ENCODE measurements at places on chromosomes 11 and 22. TPM values are rescaled to one million over a fixed set of nuclear protein-coding genes. Genes with fewer than 3 reads are reported as not detected.

DNA sequence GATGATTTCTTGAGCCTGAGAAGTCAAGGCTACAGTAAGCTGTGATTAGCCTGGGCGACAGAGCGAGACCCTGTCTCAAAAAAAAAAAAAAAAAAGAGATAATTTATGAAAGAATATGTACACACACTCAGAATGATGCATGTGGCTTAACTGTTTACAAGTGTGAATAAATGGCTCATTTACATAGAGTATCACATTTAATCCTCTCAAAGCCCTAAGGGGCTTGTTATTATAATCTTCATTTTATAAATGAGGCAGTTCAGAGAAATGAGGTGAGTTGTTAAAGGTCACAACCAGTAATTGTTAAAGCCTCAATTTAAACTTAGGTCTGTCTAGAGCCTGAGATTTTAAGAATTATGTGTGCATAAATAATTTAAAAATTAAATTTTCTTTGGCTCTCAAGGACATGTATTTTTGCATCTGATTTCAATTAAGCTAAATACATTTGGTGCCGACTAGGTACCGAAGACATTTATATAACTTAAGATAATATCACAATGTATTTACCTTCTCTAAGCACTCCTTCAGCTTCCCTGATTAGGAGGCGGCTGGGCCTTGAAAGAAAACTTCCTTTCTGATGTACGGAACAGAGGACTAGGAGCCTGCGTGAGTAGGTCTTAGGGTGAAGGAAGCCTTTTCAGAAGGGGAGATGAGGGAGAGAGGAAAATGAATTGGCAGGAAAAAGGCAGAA is 28.5 kb upstream of the DDX6 start:
- no peak overlapping the region for H3K4me3 ChIP-seq
- H3K4me1 ChIP-seq: no peaks in the 10 kb centered on the region
- H3K27me3 ChIP-seq: no peaks in the 10 kb centered on the region
- H3K36me3 ChIP-seq: no peaks in the 10 kb centered on the region

GRCh38 chr11:130519128-130519932 is 70.9 kb downstream of the ADAMTS15 start:
- H3K36me3 ChIP-seq: no peaks in the 10 kb centered on the region
- peak overlapping the region; percentile 80 for H3K27ac ChIP-seq
- H3K4me1 ChIP-seq: peaks cover 5% of the 10 kb centered on the region
- no peak for DNase-seq
- no peaks in the 10 kb centered on the region for H3K27me3 ChIP-seq

Gene TBC1D22A
- total RNA-seq: 31.3 TPM

GRCh38 chr11:124581817-124582216 is 12.0 kb downstream of the OR8A1 start:
- no peaks in the 10 kb centered on the region for H3K4me1 ChIP-seq
- peaks cover 5% of the 10 kb centered on the region for H3K27me3 ChIP-seq
- DNase-seq: no peak
- no peaks in the 10 kb centered on the region for H3K36me3 ChIP-seq
- H3K4me3 ChIP-seq: no peak overlapping the region

DNA sequence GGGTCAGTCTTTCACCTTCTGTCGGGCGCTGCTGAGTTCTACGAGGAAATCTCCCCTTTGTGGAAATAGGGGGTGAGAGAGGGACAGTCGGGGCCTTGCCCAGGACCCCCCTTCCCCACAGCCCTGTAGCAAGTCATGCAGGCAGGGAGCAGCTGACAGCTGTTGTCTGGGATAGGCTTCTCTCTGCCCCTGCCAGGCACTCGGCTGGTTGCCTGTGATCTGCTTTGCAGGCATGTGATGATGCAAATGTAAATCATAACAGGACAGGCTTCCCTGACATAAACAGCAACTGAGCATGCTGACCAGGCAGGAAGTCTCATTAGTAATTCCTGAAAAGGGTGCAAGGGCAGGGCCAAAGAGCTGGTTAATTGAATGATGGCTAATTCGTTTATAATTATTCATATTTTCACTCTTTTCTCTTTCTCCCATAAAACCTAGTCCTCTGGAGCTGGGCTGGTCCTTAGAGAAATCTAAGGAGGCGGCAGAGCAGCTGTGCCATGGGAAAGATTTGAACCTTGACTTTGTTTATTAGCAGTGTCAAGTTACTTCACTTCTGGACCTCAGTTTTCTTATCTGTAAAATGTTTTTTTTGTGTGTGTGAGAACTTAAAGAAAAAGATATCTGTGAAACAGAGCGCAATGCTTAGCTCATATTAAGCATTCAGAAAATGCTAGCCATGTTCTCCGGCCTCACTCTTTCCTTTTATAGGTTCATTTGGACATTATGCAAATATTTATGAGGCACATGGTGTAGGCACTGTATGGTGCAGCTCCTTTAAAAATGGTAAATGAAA is 129.7 kb downstream of the LDLRAD3 start:
- no peaks in the 10 kb centered on the region for H3K36me3 ChIP-seq
- no peak overlapping the region for H3K27ac ChIP-seq
- H3K4me1 ChIP-seq: no peaks in the 10 kb centered on the region

DNA sequence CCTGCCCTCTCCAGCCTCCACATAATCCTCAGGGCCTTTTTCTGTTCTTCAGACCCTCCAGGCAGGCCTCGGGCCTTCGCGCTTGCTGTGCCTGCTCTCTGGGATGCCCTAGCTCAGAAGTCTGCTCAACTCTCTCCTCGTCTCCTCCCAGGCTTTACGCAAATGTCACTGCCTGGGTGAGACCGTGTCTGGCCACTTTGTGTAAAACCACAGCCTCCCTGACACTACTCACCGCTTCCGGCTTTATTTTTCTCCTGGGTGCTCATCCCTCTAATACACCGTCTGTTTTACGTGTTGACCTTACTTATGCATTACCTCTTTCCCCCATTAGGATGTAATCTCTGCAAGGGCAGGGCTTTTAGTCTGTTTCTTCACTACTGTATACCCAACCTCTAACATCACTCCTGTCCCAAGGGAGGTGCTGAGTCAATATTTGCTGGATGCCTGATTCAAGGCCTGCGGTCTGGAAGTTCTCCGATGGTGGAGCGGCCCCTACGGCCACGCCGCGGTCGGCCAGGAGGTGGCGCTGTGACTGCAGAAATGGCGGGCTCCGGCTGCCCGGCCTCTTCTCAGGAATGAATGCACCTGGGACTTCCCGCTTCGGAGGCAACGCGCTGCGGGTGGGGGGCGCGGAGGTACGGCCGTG is 58.2 kb upstream of the THY1 start:
- no peak overlapping the region for H3K4me3 ChIP-seq
- H3K27ac ChIP-seq: no peak overlapping the region
- H3K36me3 ChIP-seq: no peaks in the 10 kb centered on the region
- no peaks in the 10 kb centered on the region for H3K4me1 ChIP-seq
- peak; percentile 88 for DNase-seq
- H3K27me3 ChIP-seq: no peaks in the 10 kb centered on the region

Gene NRIP3
- 1.3 TPM for total RNA-seq

DNA sequence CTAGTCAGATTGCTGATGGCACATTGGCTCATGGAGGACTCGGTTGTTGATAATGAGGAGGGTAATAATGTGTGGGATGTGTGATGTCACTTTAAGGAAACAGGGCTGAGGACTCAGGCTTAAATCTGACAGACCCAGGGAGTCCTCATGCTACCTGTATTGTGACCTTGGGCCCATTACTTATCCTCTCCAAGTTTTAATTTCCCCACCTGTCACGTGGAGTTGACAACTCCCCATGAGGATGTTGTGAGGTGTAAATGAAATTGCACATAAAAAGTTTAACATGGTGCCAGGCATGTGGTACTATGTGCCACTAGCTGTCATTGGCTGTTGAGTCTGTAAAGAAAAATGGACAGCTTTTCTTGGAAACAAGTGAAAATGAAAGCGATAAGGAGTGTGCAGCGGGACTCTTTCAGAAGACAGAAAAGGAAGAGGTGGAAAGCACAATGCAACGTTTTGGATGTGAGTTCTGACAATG is 15.3 kb downstream of the IL10RA start:
- H3K27me3 ChIP-seq: no peaks in the 10 kb centered on the region
- H3K27ac ChIP-seq: peak overlapping the region; percentile 66

DNA sequence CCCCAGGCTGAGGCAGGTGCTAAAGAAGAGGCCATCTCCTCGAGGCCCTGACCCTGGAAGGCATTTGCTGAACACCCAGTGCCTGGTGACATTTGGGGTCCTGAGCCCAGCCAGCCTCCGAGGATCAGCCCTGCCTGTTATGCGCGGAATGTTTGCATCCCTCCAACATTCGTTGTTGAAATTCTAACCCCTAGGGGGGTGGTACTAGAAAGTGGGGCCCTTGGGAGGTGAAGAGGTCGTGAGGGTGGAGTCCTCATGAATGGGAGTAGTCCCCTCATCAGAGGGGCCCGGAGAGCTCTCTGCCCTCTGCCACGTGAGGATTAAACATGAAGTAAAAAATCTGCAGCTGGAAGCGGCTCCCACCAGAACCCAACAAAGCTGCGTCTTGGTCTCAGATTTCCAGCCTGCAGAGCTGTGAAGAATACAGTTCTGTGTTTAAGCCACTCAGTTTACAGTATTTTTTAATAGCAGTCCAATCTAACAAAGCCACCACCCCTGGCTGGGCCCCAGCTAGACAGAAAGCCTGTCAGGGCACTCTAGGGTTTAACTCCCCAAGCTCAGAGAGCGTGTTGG is 35.3 kb upstream of the SEPTIN5 start:
- H3K27ac ChIP-seq: no peak overlapping the region
- DNase-seq: no peak
- peaks cover 10% of the 10 kb centered on the region for H3K27me3 ChIP-seq
- H3K4me1 ChIP-seq: no peaks in the 10 kb centered on the region

Gene CCDC116
- 0.69 TPM for total RNA-seq

DNA sequence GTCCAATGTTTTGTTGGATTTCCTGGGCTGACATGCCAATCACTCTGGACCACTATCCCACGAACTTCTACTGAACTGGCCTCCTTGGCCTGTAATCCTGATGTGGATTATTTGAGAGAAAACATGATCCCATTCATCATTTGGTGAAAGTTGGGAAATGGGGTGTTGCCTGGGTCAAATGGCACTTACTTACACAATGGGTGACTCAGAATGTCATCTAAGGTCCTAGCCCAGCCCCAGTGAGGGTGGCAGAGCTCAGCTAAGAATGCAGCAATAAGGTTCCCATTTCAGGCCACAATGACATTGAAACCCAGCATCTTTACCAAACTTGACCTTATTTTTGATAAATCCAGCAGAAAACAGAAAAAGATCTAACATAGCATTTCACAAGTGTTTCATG is 8.0 kb upstream of the DSCAML1 start:
- no peak for DNase-seq
- no peaks in the 10 kb centered on the region for H3K36me3 ChIP-seq
- no peaks in the 10 kb centered on the region for H3K27me3 ChIP-seq
- H3K4me1 ChIP-seq: peaks cover 11% of the 10 kb centered on the region
- H3K27ac ChIP-seq: no peak overlapping the region

Gene ANKK1
- total RNA-seq: not detected

DNA sequence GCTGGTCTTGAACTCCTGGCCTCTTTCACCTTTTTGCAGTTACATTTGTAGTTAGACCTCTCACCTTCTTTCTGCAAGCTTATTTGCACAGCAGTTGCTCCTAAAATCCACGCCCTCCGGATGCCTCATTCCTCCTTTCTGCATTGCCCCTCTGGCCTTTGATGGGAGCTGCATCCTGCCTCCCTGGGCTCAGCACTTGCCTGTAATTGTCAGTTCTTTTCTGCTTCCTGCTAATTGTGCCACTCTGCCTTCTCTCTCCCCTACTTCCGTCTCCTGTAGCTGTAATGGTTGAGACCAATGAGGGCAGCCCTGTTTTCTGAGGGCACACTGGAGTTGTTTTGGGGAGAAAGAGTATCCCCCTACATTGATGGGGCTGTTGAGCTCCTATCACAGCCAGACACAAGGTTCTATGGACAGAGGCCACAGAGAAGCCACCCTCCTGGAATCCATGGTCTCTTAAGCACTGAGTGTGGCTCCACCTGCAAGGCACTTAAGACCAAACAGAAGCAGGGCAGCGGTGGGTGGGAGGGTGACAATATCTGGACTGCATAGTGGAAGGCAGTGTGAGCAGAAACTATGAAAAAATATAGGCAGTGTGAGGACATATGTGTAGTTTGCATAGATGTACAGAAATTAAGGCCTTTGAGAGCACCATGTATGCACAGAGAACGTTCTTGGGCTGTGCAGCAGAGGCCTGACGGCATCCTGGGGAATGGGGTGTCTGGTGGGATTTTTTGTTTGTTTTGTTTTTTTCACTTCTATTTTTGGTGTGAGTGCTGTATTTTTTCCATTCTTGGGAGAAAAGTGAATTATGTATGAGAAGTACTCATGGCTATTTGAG is 30.5 kb downstream of the YDJC start:
- no peak overlapping the region for H3K4me3 ChIP-seq
- no peaks in the 10 kb centered on the region for H3K27me3 ChIP-seq
- no peak for DNase-seq
- H3K36me3 ChIP-seq: peaks cover 30% of the 10 kb centered on the region
- H3K4me1 ChIP-seq: no peaks in the 10 kb centered on the region

- no peaks in the 10 kb centered on the region for H3K36me3 ChIP-seq
- peaks cover 62% of the 10 kb centered on the region for H3K4me1 ChIP-seq
- H3K4me3 ChIP-seq: peak overlapping the region; percentile 80
- peak overlapping the region; percentile 80 for H3K27ac ChIP-seq
Measured at GRCh38 chr11:96338910-96339705, 3.9 kb downstream of the MAML2 start.

DNA sequence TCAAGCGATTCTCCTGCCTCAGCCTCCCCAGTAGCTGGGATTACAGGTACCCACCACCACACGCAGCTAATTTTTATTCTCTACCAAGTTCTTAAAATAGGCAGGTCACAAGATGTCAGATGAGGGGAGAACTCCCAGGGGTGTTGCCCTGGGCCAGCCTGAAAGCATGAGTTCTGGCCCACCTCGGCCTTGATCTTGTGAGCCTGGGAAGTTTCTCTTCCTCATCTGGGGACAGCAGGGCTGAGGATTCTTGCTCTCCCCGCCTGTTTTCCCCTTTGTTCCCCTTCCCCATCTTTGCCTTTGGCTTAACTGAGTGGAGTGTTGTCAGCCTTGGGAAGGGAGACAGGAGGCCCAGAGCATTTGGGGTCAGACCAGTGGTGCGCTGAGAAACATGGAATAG is 3.5 kb downstream of the PDXP start:
- peaks cover 15% of the 10 kb centered on the region for H3K36me3 ChIP-seq
- no peak for DNase-seq
- H3K4me3 ChIP-seq: no peak overlapping the region
- peaks cover 32% of the 10 kb centered on the region for H3K4me1 ChIP-seq
- no peak overlapping the region for H3K27ac ChIP-seq

GRCh38 chr11:103883856-103884255 is 152.6 kb upstream of the DDI1 start:
- peaks cover 4% of the 10 kb centered on the region for H3K4me1 ChIP-seq
- H3K4me3 ChIP-seq: no peak overlapping the region
- no peak overlapping the region for H3K27ac ChIP-seq
- no peaks in the 10 kb centered on the region for H3K27me3 ChIP-seq

Measured in upper lobe of right lung (tissue), 1 donor.